Cortex of kidney (tissue), 1 donor: ENCODE measurements at places on chromosomes 16 and 17.

GRCh38 chr16:48081656-48082055, 74.1 kb downstream of the ABCC12 start:
- no peak for DNase-seq

DNA sequence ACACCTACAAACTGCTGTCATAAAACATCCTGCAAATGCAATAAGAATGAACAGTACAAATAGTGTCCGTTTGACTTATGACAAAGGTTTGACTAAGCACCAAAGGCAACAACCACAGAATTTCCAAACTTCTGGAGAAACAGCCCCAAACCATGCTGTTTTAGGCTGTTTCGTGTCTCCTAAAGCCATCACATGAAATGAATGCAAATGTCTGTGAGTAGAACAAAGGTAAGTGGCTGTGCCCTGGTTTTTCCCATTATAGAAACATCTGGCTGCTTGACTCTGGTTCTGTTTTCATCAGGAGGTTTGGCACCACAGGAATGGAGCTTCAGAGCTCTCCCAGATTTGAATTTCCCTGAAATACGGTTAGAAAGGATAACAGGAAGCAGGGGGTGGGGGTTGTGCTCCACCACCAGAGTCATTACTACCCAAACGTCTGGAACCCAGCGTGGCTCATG, 4.6 kb upstream of the EMP2 start:
- no peak for DNase-seq

GRCh38 chr17:30415491-30415890, 36.8 kb downstream of the CPD start:
- DNase-seq, result no peak

- DNase-seq, result no peak
Measured at GRCh38 chr16:88975511-88976061, 1.4 kb downstream of the CBFA2T3 start.

- no peak for DNase-seq
Measured at GRCh38 chr16:270381-271255, 5.1 kb downstream of the RGS11 start.

DNA sequence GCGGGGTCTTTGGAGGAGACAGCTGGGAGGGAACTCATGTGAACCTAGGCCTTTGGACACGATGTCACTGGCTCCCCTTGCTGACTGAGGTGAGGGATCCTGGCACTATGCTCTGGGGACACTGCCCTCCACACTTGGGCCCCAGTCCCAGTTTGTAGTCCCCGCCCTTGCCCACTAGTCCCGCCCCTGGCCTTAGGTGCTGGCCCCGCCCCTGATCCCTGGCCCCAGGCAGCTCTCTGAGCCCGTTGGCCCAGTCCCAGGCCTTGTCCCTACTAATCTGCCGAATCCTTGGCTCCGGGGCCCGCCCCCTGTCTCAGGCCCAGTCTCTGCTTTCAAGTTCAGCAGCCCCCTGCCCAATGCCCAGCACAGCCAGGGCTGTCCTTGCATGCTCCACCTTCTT, 61.0 kb downstream of the SMPD3 start:
- no peak for DNase-seq

DNA sequence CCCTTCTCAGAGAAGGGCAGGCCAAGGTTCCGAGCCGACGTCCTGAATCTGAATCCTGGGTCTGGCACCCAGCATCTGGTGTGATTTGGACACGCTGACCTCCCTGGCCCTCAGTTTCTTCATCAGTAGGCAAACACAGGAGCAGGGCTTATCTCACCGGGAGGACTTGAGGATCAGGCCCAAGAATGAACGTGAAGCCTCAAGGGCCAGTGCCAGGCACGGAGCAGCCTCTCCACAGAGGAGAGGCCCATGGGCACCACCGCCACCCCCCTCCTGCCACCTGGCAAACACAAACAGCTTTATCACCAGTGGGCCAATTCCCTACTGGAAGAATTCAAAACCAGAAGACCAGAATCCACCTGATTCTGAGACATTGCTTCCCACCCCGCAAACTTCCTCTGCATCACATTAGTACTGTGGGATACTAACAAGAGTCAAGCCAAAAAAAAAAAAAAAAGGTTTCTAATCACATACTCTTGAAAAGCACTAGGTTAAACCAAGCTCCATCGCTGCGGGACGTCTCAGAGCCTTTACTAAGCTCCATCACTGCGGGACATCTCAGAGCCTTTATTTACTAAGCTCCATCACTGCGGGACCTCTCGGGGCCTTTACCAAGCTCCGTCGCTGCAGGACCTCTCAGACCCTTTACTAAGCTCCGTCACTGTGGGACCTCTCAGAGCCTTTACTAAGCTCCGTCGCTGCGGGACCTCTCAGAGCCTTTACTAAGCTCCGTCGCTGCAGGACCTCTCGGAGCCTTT, 68.0 kb upstream of the DOC2B start:
- no peak for DNase-seq

DNA sequence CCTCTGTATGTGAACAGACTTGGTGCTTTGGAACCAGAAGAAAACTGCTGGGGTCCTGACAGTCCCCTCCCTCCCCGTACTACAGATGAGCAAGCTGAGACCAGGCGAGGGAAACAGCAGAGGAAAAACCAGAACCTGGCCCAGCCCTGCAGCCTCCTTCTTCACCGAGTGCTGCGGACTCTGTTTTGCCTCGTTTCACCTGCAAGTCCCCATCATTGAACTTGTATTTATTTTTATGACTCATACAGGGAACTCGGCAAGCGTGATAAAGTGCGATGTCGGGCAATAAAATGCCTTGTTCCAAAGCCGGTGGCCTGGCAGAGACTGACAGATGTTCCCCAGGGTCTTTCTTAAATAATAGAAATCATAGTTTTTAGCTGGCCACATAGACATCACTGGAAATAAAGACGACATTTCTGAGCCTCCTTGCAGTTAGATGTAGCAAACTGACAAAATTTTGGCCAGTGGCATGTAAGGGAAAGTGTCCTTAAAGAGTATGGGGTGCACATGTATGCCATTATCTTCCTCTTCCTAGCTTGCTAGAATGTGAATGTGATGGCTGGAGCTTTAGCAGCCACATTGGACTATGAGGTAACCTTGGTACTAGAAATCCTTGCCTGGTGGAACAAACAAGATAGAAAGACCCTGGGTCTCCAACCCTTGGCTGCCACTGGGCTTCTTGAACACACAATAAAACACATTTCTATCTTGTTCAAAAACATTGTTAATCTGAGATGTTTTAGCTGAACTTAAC, 128.6 kb downstream of the IRF8 start:
- DNase-seq, result no peak

DNA sequence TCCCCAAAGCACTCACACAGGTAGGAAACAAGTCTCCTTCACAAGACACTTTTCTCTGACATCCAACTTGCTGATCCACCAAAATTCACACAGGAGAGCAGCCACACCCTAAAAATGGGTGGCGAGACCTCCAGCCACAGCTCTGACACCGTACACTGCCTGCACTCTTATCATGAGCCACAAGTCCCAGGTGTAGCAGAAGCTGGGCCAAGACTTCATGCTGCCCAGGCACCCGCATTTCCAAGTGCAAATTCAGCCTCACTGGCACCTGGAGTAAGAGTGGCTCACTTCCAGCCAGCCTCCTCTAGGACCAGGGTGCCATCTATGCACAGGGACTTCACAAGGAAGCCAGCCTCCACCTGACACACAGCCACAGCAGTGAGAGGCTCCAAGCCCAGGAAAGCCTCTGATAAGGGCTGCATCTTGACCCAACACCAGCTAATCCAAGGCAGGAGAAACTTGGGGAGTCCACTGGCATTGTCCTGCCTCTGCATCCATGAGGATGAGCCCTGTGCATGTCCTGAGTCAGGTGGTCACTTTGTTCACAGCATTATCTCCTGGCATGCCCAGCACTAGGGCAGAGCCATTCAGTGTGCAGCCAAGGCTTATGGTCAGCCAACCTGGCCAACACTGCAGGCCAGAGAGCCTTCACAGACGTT, 2.6 kb upstream of the ZNF768 start:
- no peak for DNase-seq

DNA sequence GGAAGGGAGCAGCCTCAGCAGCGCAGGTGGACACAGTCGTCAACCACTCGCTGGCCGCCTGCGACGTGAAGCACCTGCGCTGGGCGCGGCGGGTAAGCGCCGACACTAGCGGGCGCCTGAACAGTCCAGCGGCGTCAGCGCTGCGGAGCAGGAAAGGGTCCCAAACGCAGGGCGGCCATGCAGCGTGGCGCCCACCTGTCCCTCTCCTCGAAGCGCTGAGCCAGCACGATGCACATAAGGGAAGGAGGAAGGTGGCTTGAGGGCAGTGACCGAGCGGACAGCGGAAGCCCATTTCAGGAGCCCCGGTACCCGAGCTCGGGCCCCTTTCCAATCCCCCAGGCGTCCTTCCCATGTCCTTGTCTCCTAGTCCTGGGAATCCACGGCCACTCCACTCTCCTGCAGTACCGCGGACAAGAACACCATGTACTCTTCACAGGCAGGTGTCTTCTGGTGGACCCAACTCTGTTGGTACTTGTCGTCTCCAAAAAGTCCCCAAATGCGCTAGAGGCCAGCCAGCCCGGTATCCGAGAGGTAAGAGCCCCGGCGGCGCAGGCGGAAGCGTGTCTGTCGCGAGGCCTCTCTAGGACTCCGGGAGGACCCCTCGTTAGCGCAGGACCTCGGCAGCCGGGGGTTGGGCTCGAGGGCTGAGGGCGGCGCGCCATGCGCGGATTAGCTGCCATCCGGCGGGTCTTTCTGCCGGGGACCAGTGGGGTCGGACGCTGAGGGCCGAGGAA, 14.4 kb downstream of the ZNF232 start:
- DNase-seq, result no peak

DNA sequence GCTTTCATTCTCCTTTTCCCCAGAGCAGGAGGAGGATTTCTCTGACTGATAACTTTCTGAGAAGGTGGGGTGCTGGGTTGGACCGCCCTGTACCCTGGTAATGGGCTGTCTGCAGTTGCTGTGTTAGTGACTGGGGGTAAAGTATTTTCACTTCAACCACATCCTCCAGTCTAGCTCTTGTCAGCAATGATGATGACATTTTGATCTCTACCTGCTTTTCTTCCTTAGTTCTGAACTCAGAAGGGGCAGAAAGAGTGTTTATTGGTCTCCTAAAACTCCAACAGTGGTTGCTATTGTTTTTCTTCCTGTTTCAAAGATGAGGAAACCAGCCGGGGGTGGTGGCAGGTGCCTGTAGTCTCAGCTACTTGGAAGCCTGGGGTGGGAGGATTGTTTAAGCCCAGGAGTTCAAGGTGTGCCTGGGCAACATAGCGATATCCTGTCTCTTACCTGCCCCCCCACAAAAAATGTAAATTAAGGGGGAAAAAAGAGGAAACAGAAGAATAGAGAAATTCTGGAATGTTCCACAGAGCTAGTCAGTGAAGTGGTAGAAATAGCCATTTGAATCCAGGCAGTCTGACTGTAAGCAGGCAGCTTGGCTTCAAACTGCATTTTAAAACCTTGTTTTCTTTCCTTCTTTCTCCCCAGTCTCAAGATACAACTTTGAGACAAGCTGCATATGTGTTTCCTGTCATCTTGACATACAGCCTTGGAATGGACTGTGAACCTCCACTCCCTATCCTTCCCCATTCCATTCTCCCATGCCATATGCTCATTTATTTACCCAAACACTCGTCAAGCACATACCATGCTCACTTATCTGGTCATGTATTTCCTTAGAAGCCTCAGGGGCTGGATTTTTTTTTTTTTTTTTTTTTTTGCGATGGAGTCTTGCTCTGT, 3.3 kb upstream of the N4BP1 start:
- no peak for DNase-seq

DNA sequence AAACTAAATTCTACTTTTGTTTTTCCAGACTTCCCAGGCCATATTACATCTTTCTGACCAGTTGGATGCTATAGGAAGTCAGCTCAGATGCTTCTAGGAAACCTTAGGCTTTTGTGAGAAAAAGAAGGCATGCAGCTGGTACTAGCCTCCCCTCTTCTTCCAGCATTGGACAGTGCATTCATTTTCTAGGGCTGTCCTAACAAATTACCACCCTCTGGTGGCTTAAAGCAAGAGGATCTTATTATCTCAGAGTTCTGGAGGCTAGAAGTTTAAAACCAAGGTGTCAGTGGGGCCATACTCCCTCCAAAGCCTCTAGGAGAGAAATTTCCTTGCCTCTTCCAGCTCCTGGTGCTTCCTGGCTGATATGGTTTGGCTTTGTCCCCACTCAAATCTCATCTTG, 467.8 kb downstream of the SLC39A11 start:
- DNase-seq, result no peak

DNA sequence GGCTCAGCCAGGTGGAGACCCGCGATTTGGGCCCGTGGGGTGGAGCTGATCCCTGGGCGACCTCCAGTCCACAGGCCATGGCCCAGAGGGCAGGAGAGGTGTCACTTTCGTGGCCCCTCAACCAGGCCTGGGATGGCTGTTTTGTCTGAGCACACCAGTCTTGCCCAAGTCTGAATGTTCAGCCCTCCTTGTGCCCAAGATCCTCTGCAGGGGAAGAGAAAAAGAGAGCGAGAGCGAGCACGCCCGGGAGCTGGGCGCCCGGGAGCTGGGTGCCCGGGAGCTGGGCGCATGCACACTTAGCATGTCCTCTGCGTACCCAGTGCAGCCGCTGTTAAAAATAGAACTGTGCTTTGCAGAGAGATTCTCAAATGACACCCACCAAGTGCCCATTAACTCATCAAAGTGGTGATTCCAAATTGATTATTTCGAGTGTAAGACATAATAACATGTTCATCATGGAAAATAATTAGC, 403.3 kb upstream of the TNRC6C start:
- DNase-seq, result no peak

GRCh38 chr16:9007177-9007794, 43.6 kb upstream of the USP7 start:
- DNase-seq, result no peak

DNA sequence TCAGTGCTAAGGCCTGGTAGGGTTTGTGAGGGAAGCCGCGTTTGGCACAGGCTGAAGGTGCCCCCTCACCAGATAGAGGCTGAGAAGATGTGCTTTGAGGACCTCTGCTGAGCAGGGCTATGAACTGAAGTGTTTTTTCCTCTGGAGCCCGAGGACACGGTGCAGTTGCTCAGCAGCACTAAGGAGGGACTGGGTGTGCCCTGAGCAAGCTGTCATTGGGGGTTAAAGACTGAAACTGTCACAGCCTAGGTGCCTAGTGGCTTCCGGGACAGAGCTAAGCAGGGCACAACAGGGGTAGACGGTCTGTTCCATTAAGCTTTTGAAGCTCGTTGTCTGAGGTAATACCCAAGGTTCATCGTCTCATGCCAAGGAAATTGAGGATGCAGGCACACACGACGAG, 24.8 kb upstream of the ASGR2 start:
- no peak for DNase-seq

GRCh38 chr16:73124665-73125375, 76.9 kb upstream of the ZFHX3 start:
- no peak for DNase-seq

- no peak for DNase-seq
Measured at GRCh38 chr16:64679976-64680690, 441.7 kb downstream of the CDH11 start.

GRCh38 chr17:71378741-71379140, 742.1 kb upstream of the SOX9 start:
- no peak for DNase-seq

GRCh38 chr16:83541231-83541630, 266.5 kb upstream of the HSBP1 start:
- DNase-seq, result no peak
